ENCODE measurements at places on chromosomes 5 and 9.

DNA sequence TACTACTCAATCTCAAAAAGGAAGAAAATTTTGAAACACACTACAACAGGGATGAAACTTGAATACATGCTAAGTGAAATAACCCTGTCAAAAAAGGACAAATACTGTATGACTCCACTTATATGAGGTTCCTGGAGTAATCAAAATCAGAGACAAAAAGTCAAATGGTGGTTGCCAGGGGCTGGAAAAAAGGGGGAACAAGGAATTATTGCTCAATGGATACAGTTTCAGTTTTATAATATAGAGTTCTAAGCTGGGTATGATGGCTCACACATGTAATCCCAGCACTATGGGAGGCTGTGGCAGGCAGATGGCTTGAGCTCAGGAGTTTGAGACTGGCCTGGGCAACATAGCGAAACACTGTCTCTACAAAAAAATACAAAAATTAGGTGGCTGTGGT, 29.0 kb downstream of the ETF1 start:
- no peak for DNase-seq

- DNase-seq = no peak
These were observed 262.4 kb downstream of the CDH12 start for GRCh38 chr5:22590677-22591268.

- DNase-seq = no peak
These were observed 2.0 kb downstream of the ABL1 start for GRCh38 chr9:130837002-130837511.

GRCh38 chr5:77259476-77259875, 49.0 kb downstream of the PDE8B start:
- DNase-seq = no peak

DNA sequence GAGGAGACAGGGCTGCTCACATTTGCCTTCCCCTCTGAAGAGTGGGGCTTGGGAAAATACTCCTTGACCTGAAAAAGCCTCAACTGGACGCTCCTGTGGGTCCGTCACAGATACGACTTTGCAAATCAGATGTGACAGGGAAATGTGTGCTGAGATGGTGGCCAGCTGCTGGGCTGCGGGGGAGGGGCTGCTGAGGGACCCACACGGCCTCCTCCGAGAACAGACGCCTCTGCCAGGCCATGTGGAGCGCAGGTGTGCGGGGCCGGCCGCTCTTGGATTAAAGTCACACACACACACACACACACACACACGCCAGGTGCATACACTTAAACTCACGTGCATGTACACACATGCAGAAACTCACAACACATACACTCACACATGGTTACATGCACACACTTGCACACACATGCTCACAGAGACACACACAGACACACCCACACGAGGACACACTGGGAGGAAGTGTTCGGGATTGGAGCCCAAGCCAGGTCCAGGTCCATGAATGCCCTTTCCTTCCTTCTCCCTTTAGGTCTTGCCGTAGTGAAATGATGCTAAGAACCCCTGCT, 167.4 kb downstream of the GAPVD1 start:
- no peak for DNase-seq

DNA sequence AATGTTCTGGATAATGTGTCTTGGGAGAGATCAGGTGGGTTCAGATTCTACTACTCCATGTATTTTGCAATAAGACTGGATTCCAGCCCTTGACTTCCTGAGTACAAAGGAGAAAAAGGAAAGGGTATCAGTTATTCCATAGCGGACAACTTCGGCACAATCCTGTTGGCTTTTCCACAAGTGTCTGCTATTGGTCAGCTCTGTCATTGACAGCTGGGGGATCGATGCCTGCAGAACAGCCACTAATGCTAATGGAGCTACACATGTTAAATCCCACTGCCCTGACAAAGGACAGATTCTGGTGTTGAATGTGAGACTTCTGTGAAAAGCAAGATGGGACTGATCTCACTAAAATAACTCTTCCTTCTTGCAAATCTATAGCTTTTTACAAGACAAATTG, 41.2 kb downstream of the IZUMO3 start:
- DNase-seq = no peak

DNA sequence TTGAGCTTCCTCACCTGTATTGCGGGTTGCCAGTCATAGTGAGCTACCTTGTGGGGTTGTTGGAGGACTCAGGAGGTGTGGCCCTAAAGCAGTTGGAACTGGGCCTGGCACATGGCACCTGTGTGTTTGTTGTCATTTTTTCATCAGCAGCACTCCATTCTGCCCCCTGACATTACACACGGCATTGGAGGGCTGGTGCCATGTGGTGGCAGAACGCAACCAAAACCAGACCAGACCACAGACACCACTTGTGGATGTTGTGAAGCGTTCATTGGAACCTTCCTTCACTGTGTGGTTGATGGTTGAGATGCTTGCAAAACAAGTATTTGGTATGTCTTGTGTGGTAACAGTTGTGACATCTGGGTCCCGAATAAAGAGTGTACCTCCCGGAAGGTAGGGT, 113.2 kb upstream of the ERCC6L2 start:
- DNase-seq = no peak

DNA sequence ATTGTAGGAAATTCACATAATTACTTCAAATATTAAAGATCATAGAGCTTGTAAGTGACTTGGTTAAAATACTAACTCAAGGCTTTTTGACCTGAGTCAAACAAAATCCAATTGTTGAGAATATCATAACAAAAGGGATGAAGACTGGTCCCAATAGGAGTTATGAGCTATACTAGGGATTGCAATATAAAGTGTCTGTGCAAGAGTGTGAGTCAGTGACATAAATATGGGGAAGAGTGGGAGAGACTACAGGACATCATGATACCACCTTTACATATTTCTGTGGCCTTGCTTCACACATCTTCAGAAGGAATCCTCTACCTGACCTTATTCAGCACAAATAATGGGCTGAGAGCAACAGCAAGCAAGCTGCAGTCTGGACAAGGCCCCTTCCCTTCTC, 180.9 kb upstream of the SLC24A2 start:
- no peak for DNase-seq

DNA sequence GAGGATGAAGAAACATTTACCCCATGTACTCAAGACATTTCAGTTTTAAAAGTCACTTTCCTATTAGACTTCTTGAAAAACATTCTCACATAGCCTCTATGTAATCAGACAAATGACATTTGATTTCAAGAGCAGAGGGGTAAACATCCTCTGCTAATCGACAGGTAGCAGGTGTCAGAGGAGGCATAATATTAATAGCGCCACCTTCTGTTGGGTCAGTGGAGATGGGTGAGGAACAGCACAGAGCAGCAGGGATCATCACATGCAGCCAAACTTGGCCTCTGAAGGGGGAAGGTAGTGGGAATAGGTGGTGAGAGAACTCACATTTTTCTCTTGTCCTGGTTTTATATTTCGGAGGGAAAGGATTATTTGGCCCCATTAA, 3.3 kb upstream of the LSM11 start:
- no peak for DNase-seq

DNA sequence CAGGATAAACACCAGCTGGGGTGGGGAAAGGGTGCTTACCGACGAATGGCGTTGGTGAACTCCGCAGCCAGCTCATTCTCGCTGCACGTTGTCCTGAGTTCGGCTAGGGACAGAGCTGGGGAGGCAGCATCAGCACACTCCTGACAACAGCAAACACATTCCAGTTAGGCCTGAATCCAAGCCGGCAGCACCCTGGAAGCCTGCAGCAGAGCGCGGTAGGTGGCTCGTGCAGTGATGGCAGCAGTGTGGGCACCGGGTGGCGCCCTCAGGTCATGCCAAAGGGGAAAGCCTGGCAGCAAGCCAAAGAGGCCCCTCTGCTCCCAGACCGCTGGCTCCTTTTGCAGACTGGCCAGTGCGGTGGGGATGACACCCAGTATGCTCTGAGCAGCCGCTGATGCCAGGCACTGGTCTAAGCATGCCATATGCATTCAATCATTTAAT, 66.9 kb downstream of the DCP2 start:
- DNase-seq = no peak

GRCh38 chr5:120790339-120790738, 326.2 kb downstream of the PRR16 start:
- no peak for DNase-seq

DNA sequence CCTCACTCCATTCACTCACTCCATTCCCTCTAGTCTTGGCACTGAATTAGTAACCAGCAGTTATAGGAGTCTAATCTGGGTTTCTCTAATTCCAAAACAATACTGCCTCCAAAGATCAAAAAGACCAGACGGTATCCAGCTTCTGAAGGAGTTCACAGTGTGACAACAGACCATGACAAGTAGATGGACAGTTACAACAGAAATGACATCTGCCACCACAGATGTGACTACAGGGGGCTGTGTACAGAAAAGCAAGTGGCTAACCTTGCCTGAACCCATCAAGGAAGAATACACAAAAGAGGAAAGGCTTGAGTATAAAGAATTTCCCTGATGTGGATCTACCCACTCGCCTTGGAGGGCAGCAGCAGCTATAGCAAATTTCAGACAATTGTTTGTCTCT, 112.4 kb downstream of the ACTL7B start:
- DNase-seq = no peak

DNA sequence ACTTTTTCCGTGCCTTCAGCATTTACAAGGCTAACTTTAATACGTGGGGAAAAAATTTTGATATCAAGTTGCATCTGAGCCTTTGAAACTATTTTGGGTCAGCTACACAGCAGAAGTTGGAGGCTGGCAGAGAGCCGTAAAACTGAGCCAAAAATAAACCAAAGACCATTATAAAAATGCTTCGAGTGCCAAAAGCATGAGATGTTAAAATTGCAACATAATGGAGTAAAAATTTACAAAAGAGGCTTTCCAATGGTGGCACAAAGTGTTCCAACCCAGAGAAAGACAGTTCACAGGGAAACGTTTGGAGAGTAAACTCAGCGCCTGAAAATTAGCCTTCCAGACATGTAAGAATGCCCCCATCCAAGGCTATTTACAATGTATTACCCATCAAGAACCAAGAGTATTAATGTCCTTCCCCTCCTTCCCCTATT, 190.3 kb downstream of the TLE1 start:
- DNase-seq = no peak
